Stimulated activated CD4-positive, alpha-beta T cell treated with anti-CD3 and anti-CD28 coated beads, Interleukin-1b, Interleukin-23, amount 100 ng/mL, for 4 hours (primary cell): ENCODE measurements at places on chromosomes 5 and 9.

DNA sequence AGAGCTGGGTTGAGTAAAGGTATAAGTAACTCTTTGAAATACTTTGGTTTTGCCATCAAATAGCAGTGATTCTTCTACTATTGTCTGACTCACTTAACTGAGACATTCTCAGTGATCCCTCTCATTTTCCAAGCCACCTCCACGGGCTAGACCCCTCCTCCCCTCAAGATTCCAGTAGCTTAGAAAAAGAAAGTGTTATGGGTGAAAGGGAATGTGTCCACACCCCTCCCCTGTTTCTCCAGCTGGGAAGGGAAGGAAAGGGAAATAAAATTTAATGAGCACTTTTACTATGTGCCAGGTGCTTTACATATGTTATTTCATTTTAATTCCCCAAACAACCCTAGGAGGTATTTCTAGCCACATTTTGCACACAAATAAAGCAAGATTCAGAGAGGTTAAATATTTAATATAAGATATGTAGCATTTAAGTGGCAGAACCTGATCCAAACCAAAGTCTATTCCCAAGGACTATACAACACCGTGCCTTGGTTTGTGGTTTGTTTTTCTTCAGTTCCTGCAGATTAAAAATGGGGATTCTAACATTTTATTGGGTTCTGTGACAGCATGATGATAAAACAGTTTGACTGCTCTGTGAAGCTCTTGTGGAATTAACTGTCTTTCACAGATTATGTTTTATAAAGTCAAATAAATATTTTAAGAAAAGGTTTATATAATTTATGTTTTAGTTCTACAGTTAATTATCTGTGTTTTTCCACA lies 135.9 kb downstream of the ZSWIM6 start:
- DNase-seq, result no peak

- DNase-seq, result no peak
Measured at GRCh38 chr9:127870887-127871286, 6.6 kb downstream of the AK1 start.

DNA sequence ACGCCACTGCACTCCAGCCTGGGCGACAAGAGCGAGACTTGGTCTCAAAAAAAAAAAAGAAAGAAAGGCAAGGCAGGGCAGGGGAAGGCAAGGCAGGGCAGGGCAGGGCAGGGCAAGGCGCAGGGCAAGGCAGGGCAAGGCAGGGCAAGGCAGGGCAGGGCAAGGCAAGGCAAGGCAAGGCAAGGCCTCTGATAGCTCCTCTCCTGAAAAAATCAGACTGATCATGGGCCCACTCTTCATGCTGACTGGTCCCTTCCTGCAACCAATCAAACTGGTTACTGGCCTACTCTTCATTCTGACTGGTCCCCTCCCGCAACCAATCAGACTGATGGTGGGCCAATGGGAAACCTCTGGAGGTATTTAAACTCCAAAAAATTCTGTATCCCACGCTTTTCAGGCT lies 3.4 kb upstream of the ZBTB5 start:
- no peak for DNase-seq

- no peak for DNase-seq
Measured at GRCh38 chr5:111494355-111494999, 17.9 kb downstream of the STARD4 start.

GRCh38 chr9:131330814-131331600 lies 41.5 kb downstream of the PLPP7 start:
- no peak for DNase-seq

- DNase-seq, result no peak
Measured at GRCh38 chr5:55622460-55622859, 87.7 kb upstream of the PLPP1 start.

GRCh38 chr5:177070536-177071191 lies 16.1 kb upstream of the FGFR4 start:
- no peak for DNase-seq

DNA sequence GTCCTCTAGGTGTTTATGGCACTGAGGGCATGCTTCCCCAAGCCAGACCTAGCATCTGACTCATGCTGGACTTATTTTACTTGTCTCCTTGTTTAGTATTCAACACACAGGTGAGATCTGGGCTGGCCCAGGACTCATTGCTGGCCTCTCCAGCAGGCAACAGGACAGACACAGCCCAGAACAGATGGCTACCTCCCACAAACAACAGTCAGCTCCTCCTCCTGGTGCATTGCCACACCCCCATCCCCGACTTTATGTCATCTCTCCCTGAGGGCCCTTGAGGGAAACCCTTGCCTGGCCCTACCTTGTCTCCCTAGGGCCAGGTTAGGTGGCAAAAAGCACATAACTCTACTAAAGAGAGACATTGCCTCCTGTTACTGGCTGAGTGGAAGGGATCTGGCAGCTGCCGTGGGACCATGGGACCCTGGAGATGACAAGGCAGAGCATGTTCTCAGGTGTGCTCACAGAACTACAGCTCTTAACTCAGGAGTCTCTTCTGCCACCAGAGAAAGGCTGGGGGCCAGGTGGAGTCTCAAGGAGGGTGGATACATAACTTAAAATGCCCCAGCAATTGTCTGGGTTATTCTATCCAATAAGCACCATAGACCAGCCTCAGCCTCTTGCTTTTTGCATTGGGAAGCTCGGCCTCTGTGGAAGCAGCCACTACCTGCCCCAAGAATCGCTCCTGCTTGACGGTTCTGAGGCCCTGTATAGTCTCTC lies 2.3 kb downstream of the ACSL6 start:
- DNase-seq, result no peak
